Stimulated activated CD4-positive, alpha-beta T cell treated with anti-CD3 and anti-CD28 coated beads, Interleukin-2, amount 100 ng/mL, for 24 hours (primary cell): ENCODE measurements at places on chromosomes 11 and 22.
A peak's percentile ranks its signal among the peaks of the same experiment; 100 is the strongest.

DNA sequence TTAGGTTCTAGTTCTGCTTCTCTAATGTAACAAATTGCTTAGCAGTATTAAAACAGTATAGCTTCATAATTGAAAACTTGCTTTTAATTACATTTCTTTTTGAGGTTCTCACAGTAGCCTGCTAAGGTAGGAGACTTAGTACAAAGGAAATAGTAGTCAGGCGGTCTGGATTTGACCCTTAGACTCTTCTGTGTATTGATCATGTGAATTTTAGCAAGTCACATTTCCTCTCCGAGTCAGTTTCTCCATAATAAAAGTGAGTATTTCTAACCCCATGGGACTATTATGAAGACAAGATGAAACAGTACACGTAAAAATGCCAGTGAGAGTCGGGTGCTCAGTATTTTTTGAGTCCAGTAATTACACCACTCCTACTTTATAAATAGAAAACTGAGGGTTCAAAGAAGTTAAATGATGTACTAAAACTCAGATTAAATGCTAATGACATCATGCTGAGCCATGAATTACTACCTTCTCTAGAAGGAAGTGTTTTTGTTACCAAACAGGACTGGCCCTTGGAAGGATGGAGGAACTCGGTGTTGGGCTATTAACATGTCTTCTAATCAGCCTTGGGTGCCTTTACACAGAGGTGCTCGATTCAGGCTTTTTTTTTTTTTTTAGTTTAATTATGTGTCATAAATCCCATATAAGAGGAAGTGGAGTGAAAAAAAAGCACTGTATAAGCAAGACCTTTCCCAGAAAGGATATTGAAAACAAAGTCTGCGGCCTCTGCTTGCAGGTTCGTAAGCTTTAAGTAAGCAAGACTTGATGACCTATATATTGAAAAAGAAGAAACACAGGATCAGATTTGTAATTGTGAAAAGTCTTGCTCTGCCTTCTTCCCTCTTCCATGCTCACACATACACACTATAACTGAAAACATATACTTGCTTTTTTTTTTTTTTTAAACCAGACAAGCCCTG, 109.0 kb downstream of the EMSY start:
- no peak for DNase-seq

DNA sequence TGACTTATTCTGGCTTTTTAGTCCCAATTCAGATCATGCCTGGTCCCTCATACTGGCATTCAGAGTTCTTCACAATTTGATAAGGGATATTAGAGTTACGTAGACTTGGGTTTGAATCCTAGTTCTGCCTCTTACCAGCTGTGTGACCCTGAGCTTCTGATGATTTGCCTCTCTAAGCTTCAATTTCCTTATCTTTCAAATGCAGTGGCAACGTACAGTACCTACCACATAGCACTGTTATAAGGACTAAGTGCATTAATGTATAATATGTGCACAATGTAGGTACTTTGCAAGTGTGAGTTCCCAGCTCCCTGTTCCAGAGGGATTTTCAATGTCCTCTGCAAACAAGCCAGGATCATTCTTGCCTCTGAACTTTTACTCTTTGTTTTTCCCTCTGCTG, 7.3 kb downstream of the RHOG start:
- no peak for DNase-seq

GRCh38 chr22:24072361-24072760, 61.3 kb downstream of the CABIN1 start:
- DNase-seq, result no peak

DNA sequence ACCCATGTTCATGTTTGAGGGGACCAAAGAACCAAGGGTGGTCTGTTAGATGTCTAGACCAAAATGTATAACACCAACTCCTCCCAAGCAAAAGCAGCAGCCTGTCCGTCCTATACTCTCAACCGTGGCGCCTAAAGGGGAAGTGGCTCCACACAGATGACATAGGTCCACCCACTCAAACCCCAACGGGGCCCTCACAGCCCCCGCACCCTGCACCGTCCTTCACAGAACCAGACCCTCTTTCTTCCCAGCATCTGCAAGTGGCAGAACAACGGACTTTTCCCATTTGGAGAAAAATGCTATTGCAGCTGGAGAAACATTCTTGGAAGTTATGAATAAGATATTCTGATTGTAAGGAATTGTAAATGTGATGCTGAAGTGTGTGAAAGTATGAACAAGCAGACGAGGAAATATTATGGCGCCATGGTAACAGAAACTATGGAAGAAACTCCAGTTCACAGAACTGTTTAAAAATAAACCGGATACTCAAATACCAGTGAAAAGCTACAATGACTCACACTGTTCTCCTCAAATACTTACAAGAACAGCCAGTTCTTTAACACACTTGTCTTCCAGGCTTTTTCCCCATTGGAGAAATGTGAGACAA, 76.5 kb upstream of the ARFGAP3 start:
- DNase-seq, result peak; percentile 30

DNA sequence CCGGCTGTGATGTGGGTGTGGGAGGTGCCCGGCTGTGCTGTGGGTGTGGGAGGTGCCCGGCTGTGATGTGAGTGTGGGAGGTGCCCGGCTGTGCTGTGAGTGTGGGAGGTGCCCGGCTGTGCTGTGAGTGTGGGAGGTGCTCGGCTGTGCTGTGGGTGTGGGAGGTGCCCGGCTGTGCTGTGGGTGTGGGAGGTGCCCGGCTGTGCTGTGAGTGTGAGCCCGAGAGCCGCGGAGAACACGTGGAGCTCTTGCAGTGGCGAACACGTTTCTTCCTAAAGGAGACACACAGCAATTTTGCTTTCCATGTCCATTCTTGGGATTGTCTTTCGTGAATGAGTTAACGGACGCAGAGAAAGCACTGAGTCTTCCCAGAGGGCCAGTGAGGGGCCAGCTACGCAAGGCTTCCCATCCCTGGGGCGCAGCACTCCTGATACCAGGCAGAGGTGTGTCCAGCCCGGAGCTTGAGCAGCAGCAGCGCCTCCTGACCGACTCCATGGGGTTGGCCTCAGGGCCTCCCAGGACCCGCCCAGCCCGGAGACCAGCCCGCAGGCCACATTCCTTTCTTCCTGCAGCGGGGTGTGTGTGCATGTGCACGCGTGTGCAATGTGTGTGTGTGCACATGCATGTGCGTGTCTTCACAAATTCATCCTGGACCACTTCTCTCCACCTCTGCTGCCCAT, 245.0 kb upstream of the B3GAT1 start:
- DNase-seq, result no peak

GRCh38 chr11:116217006-116217405, 555.8 kb downstream of the BUD13 start:
- peak; percentile 18 for DNase-seq

GRCh38 chr11:776561-777287, 563 bp downstream of the GATD1 start:
- DNase-seq, result peak; percentile 36

DNA sequence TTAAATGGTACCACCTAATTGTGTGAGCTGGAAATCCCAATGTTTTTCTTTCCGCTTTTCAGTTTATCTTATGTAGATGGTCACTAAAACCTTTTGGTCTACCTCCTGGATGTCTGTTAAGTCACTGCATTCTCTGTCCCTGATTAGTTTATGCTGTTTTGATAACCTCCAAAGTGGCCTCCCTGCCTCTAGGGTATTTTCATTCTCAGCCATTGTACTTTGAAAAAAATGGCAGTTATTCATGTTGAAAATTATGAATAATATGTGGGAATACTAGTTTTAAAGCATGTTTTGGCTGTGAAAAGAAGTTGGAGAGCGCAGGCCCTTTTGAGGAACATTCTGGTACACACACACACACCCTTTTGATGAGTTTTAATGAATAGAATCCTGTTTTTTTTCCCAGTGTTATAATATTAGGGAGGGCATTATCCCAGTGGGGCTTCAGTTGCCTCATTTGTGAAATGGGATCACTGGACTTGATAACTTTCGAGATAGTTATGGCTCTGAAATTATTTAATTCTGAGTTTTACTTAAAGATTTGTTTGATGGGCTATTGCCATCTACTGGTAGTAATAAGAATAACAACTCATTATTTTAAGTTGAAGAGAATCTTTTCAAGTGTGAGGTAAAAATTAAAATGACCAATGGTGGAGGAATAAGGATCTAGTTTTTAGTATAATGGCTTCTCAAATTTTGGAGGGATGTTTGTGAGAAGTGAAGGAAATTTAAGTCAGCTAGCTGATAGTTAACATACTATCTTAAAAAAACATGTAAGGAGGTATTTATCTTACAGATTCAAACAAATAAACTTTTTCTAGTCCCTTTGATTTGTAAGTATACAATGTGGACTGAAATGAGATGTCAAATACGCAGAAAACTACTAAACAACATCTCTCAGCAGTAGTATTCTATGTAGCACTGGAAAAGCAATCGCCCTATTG, 3.9 kb downstream of the FDX1 start:
- DNase-seq, result no peak

GRCh38 chr11:94150056-94150455, 21.4 kb downstream of the PANX1 start:
- no peak for DNase-seq

- no peak for DNase-seq
Measured at GRCh38 chr11:9704620-9705019, 40.7 kb downstream of the SWAP70 start.

- no peak for DNase-seq
Measured at GRCh38 chr11:77126156-77126775, 1.8 kb upstream of the MYO7A start.

GRCh38 chr11:60942219-60942618, 9.8 kb downstream of the SLC15A3 start:
- DNase-seq, result no peak

DNA sequence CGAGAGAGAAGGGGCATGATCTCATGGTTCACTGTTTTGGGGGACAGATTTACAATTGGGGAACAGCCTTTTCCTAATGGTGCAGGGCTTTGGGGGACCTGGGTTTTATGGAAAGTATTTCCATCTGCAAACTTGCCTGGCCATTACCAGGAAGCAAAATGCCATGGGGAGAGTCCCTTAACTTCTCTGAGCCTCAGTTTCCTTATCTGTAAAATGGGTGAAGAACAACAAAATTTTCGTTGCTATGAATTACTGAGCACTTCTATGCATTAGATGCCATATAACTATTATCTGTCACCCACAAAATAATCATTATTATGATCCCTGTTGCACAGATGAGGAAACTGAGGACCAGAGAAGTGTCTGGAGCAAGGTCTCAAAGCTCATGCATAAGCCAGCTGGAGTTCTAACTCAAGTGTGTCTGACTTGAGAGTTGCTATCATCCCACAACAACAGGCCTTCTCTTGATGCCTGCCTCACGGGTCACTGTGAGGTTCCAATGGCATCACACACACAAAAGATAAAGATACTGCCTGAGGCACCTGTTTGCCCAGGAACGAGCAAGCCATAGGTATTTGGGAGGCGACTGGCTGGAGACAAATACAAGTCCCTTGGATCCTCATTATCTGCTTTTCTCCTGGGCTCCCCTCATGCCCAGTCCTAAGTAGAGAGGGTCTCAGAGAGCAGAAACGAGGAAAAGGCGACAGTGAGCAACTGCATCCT, 15.8 kb downstream of the TPST2 start:
- no peak for DNase-seq

DNA sequence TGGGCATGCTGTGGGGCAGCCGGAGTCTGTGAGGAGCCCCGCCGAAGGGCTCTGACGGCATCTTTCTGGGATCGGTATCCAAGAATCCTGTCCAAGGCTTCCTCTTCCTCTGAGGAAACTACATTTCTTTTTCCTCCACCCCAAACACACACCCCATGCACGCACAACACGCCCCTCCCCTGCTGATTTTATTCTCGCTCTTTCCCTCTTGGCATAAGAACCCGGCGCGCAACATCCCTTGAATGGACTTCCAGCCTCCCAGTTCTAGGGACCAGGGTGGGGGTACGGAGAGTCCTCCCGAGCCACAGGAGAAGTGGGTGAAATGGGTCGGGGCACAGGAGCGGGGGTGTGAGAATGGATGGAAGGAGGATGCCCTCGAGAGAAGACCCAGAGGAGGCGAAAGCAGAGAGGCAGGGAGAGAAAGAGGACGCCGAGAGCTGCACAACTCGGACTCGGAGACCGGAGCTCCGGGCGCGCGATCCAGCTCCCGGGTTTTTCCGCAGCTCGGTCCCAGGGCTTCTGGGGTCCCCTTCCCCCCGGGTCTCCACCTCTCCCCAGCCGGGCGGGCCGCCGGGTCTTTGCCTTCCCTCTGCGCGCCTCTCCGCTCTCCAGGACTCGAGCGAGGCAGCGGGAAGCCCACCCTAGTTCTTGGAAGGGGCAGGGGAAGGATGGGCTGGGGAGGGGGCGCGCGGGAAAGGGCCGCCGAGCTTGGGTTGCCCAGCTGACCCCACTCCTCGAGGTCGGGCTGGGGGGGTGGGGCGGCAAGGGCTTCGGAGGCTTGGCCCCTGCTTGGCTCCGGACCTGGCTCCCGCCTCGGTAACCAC, 1.5 kb upstream of the LARGE1 start:
- DNase-seq, result peak; percentile 38

DNA sequence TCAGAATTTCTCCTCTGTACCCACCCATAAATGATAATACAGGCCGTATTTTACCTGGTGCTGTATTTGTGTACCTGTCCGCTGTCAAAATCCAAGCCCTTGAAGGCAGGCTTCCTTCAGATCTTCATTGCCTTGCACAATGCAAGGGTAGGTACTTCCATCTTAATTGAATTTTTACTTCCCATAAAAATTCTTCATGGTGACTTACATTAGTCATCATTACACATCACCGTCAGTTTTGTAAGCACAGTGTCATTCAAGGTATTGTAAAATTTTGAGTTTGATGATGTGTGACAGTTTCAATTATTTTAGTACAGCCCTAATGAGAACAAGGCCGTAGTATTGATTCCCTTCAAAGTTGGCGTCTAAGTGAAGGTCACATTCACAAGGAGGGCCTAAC, 770 bp upstream of the TSG101 start:
- DNase-seq, result no peak

DNA sequence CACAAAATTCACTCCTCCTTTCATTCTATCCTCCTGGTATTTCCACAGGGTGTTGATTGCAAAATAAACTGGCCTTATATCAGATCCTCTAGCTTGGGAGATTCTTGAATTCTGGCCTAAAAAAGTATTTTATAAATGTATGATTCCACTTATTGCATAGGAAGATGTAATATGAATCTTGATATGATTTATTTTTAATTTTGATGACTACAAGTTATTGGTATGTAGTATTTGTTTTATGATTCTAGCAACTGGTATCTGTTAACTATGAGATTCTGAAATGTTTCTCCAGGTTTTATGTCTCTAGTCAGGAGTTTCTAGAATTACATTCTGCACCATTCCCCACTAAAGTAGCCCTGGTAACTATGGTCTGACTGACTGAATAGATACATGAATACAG, 373.9 kb upstream of the C11orf87 start:
- DNase-seq, result no peak

DNA sequence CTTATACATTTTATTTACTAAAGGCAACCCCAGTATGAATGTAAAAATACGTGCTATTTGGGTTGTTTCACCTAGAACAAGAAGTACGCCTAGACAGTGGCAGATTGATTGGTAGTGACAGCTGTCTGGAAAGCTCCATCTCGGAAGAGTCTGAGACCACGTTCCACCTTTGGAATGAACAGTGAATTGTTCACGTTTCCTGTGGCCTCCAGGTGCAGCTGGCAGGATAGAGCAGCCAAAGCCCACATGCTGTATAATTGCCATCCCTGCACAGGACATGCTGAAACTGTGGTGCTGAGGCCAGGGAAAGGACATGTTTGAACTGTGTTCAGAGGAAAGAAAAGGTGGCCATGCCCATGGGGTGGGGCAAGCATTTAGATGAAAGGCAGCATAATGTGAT, 218.7 kb upstream of the MTNR1B start:
- no peak for DNase-seq
